Small intestine (tissue), 16 donors: ENCODE measurements at places on chromosomes 4 and X.

- no peak for DNase-seq
Measured at GRCh38 chrX:134741746-134742145, 83.5 kb upstream of the PLAC1 start.

- no peak for DNase-seq
Measured at GRCh38 chr4:110977554-110977953, 354.7 kb upstream of the PITX2 start.

DNA sequence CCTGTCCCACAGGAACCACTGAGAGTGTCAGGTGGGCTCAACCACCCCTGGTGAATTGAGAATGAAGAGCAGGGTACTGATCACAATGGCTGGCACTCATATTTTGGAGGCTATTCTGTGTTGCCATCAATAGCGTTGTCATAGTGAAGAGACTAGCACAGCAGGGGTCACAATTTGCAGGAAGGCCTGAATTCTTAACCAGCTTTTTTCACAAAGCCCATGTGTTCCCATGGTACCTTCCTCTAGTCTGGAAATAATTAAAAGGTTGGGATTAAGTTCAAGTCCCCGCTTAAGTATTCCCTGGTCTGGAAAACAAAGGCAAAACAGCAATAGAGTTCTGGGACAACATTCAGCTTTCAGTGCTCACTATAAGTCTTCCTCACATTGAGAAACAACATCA, 1051.7 kb downstream of the C4orf33 start:
- no peak for DNase-seq

DNA sequence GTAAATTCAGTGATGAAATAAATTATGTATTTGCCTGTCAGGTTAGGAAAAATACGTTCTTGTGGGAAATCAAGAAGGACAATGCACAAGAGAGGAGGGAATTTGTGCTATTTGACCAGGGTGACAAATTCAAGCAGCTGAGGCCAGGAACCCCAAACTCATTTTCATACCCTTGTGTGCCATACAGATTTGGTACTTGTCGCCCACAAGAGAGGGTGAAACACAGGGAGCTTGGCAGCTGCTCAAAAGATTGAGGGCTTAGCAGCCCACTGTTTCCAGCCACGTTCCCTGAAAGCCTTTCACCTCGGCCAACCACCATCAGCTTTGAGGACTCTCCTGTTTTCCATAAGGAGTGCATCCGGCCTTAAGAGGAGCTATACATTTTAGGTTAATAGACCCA, 111.2 kb downstream of the COL25A1 start:
- DNase-seq, result no peak

GRCh38 chrX:132277953-132278614, 58.8 kb upstream of the RAP2C start:
- DNase-seq, result no peak

- no peak for DNase-seq
Measured at GRCh38 chrX:133649651-133650050, 234.4 kb upstream of the GPC4 start.

DNA sequence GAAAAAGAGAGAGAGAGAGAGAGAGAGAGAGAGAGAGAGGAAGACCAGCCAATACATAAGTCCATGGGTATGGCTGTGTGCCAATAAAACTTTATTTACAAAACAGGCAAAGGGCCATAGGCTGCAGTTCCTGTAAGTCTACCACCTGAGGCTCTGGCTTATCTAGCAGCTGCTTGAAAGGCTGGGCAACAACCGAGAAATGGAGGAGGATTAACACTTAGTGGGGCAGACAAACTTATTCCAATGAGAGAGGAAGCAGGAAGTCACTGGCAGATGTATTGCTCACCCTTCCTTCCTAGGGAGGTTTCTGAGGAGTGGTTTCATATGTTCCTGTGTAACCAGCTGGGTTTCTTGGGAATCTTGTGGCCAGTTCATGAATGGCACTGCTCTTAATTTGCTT, 4.7 kb upstream of the GPR143 start:
- no peak for DNase-seq

- no peak for DNase-seq
Measured at GRCh38 chr4:128513664-128514484, 226.3 kb upstream of the PGRMC2 start.

GRCh38 chr4:8868321-8869001, 3.2 kb downstream of the HMX1 start:
- DNase-seq, result no peak
